Activated T-helper 1 cell treated with Interleukin-2 at 50 U/mL for 16 hours (primary cell): ENCODE measurements at places on chromosomes 16 and 17.
A peak's percentile ranks its signal among the peaks of the same experiment; 100 is the strongest.

GRCh38 chr17:2253768-2254406 is 49.7 kb downstream of the SMG6 start:
- no peak for DNase-seq

DNA sequence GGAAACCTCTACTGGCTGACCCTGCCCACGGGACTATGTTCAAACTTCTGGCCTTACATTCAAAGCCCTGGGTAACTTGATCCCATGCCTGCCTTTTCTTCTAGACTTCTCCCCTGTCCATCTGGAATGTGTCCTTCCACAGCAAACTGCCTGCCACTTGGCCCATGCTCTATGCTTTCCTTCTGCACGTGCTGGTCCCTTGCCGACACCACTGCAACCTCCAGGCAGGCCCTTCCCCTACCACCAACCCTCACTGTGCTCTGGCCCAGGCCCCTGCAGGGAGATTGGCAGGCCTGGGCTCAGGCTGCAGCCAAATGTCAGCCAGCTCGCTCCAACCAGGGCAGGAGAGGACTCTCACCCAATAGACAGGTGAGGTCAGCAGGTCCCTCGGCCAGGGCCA is 11.0 kb downstream of the HSD11B2 start:
- no peak for DNase-seq

- no peak for DNase-seq
Observed at GRCh38 chr17:62725791-62726249, 82.3 kb downstream of the MARCHF10 start.

DNA sequence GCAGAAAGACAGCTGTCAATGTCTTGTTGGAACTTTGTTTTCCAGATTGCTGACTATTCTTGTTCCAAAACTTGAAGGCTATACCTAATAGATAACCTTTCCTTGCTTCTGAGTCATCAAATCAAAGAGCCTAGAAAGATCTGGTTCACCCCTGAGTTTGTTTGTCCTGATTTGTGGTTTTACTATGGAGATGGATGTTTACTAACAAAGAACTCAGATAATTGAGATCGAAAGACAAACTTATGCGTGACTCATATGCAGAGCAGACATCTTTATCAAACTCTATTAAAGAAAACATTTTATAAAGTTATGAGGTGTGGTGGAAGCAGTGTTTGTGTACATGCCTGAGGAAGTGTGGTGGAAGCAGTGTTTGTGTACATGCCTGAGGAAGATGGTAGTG is 311.1 kb upstream of the TBX2 start:
- DNase-seq: no peak

DNA sequence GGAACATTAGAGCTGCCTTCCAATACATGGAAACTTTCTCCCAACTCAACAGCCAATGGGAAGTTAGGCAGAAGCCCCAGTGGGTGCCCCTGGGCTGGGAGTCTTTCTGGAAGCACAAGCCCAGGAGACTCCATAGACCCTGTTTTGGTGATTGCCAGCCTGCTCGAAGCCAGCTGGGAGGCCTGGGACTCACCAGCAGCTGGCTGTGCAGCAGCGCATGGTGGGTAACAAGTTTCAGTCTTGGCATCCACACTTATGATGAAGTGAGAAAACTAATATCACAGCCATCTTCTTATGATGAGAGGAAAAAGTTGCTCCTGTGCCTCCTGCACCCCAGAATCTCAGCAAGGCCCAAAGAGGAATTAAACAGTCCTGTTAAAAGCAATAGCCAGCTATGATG is 522.5 kb upstream of the CDH5 start:
- DNase-seq: no peak

GRCh38 chr16:1933097-1933661 is 9.8 kb downstream of the MSRB1 start:
- no peak for DNase-seq

DNA sequence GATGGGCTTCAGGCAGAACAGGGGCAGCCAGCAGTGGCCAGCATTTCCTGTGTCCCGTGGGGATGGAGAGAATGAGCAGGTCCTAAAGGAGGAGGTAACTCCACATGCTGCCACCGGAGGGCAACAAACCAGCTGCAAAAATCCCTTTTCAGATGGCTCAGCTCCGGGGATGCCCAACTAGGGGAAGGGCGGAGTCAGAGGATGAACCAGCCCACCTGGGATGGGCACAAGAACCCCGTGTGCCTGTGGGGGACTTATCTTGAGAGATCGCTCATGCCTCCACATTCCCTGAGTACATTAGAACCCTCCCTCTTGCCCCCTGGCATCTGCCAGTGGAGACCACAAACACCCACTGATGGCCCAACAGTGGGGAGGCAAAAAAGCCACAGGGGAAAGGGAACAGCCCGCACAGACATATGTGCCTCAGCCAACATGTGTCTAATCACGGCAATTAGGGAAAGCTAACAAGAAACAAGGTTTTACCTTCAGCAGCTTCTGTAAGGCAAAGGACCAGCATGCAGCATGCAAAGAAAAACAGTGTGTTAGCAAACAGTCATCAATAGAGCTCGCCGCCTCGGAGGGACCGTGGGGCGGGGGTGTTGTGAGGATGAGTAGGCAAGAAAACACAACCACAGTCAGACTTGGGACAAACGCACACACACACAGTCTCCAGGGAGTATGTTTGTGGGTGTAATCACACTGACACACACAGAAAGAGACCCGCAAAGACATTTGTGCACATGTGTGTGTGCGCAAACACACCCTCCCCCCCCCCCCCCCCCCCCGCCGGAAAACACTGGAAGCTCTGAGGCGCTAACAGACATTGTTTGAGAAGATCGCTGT is 64.0 kb downstream of the MYO18A start:
- DNase-seq: no peak

DNA sequence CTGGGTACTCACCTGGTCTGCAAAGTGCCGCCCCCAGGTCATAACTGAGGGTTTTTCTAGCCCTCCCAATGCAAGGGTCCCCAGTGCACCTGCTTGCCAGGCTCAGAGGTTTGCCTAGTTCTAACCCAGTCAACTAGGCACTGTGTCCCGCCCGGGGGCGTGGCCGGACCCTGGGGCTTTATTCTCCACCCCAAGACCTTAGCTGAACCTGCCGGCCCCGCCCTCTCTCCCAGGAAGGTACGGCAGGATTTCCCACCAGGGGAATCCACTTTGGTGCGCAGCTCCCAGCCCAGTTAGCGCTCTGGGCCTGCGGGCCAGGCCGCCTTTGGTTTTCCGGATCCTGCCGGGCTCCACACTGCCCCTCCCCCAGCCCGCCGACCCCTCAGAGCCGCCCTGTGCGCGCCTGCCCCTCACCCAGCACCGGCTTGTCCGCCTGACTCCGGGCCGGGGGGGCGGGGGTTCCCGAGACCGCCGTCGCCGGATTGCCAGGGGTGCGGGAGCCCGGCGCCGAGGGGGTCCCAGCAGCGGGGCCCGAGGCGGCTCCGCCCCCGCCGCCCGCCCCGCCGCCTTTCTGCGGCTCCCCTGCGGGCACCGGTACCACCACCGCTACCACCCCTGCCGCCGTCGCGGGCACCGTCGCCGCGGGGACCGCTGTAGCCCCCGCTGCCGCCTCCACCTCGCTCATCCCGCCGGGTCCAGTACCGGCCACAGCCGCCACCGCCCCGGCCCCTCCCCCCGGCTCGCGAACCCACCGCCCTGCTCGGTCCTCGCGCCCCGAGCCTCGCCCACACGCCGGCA is 424 bp downstream of the YBX2 start:
- no peak for DNase-seq

DNA sequence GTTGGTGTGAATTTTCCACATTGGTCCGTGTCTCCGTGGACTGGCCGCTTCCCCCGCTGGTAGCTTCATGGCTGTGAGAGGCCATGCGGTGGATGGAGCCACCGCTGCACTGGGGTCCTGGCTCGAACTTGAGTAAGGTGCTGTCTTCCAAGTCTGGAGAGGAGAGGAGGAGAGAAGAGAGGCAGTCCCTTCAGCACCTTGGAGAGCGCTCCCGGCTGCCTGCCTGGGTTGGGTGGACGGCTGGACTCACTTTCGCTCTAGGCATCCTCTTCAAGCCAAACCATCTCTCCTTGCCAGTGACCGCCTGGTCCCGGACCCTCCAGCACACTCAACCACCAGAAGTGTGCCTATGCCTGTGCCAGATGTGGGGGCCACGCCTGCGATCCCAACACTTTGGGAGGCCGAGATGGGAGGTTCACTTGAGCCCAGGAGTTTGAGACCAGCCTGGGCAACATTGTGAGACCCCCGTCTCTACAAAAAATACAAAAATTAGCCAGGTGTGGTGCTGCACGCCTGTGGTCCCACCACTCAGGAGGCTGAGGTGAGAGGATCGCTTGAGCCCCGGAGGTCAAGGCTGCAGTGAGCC is 6.2 kb downstream of the JPH3 start:
- no peak for DNase-seq

DNA sequence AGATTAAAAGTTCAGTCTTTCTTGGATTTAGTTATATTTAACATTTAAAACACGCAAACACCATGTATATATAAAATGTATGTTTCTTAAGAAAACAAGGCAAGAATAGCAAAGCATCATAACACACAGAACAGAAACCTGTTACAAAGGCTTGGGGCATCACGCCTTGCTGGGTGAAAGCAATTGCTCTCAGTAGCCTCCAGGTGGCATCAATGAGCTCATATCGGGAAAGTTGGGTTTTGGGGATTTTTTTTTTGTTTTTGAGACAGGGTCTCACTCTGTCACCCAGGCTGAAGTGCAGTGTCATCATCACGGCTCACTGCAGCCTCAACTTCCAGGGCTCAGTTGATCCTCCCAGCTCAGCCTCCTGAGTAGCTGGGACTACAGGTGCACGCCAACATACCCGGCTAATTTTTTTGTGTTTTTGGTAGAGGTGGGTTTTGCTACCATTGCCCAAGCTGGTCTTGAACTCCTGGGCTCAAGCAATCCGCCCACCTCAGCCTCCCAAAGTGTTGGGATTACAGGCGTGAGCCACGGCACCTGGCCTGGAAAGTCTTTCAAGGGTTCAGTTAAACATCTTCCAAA is 56.9 kb downstream of the CYB5D2 start:
- DNase-seq: no peak

DNA sequence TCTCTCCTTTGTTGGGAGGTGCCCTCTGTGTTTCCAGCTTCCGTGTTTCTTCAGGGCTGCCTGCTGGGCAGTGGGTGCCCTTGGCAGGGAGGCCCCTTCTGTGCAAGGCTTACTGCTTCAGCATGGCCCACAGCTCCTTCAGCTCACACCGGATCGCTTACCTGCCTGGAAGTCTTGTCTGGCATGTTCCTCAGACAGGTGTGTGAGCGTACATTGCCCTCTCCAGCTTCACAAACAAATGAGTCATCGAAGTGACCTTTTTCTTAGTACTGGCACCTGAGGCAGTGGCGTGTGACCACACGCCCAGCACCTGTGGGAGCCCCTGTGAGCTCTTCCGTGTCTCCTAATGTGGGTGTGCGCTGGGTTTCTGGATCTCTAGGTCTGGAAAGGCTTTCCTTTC is 3.5 kb downstream of the RAB40C start:
- no peak for DNase-seq

DNA sequence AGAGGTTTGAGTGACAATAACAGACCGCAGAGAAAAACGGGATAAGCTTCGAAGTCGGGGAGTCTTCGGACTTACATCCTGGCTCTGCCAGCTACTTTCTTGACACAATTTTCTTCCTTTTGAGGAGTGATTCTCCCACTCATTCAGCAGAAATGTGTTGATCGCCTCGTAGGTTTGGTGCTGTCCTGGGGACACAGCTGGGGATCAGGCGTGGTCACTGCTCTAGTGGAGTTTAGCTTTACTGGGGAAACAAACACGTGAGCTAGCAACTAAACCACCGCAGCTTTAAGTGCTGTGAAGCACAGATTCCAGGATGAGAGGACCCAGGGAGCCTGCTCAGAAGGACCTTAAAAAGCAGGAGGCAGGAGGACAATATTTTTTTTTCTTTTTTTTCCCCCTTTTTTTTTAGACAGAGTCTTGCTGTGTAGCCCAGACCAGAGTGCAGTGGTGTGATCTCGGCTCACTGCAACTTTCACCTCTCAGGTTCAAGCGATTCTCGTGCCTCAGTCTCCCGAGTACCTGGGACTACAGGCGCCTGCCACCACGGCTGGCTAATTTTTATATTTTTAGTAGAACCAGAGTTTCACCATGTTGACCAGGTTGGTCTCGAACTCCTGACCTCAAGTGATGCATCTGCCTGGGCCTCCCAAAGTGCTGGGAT is 858 bp downstream of the NUBP1 start:
- DNase-seq: no peak

DNA sequence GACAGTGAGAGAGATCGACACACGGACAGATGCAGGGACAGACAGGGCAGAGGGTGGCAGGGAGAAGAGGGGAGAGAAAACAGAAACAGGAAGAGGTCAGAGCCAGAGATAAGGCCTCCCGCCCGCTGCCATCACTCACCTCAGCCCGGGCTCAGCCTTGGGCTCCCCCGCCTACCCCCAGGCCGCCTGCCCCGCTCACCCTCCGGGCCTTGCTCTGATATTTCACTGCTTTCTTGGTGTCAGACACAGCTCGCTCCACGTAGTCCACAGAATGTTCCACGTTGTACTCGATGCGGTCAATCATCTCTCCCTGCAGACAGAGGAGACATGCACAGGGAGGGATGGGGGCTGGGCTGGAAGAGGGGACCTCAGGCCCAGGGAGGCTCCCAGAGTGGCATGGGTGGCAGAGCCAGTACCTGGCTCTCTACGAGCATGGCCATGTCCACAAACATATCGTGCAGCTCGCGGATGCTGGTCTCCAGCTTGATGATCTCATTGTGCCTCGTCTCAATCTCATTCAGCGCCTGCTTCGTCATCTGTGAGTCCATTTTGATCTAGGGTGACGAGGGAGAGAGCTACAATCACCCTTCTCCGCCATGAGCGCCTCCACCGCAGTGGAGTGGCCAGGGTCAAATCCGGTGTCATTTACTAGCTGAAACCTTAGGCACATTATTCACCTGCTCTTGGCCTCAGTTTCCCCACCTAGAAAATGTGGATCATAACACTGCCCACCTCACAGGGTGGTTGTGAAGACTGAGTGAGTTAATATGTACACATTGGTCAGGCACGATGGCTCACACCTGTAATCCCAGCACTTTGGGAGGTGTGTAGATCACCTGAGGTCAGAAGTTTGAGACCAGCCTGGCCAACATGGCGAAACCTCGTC is 8.2 kb downstream of the HSD3B7 start:
- DNase-seq: no peak

GRCh38 chr16:1787322-1788094 is 4.7 kb downstream of the NUBP2 start:
- no peak for DNase-seq

GRCh38 chr16:81693041-81693743 is 85.9 kb upstream of the PLCG2 start:
- DNase-seq: no peak

DNA sequence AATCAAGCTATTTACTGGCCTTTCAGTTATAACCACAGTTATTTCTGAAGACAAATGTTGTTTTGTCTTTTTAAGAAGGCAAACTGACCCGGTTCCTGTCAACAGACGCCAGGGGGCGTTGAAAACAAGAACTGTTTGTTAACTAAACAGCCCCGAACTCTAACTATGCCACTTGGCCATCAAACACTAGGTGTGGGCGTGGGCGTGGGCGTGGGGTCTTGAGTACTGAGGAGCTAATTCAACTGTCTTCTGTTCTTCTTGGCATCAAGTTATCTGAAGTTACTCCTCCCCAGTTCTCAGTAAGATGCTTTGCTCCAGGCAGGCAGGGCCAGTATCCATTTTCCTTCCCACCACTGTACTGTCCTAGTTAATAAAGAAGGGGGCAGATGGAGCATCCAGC is 63.3 kb upstream of the MTMR4 start:
- DNase-seq: peak; percentile 7

GRCh38 chr17:3782751-3783150 is 18.2 kb downstream of the ITGAE start:
- no peak for DNase-seq

GRCh38 chr17:83058266-83058798 is 21.1 kb upstream of the METRNL start:
- no peak for DNase-seq

GRCh38 chr16:27424772-27425498 is 23.0 kb downstream of the IL21R start:
- DNase-seq: no peak

GRCh38 chr16:79509211-79509631 is 91.3 kb downstream of the MAF start:
- DNase-seq: no peak
